ENCODE measurements at places on chromosomes 6 and 20.
A peak's percentile ranks its signal among the peaks of the same experiment; 100 is the strongest.

GRCh38 chr6:34638834-34639736 lies 57.5 kb downstream of the ILRUN start:
- DNase-seq = no peak

DNA sequence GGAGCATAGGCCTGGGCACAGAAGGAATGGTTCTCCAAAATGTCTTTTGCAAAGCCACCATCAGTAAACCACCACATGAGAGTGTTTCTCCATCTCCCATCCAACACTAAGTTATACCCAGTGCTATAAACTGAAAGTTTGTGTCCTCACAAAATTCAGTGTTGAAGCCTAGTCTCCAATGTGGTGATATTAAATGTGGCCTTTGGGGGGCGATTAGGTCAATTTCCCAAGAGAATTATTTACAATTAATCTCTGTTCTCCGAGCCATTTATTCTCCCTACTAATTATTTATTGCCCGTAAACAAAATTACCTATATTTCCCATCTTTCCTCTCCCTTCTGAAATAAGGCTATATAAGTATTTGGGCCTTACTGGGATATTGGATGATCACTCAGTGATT lies 26.1 kb downstream of the OR2B2 start:
- no peak for DNase-seq

DNA sequence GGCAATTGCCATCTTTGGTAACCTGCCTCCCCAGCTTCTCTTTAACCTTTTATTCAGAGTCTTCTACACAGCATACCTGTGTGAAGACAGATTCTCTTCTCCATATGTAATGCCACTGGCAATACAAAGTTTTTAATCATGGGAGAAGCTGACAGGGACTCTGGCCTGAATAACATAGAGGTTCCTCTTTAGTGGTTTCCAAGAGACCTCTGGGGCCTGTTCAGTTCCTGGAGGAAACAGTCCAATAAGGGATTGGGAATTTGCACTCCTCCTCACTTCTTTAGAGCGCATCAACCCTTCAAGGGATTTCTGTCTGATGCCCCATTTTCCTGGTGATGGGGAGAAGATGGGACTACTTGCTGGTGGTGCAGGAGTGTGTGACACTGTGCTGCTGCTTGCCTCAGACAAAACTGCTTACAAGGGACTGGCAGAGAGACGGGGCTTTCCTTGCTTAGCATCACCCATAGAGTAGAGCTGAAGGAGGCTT lies 1.4 kb downstream of the RIMS1 start:
- DNase-seq = no peak

DNA sequence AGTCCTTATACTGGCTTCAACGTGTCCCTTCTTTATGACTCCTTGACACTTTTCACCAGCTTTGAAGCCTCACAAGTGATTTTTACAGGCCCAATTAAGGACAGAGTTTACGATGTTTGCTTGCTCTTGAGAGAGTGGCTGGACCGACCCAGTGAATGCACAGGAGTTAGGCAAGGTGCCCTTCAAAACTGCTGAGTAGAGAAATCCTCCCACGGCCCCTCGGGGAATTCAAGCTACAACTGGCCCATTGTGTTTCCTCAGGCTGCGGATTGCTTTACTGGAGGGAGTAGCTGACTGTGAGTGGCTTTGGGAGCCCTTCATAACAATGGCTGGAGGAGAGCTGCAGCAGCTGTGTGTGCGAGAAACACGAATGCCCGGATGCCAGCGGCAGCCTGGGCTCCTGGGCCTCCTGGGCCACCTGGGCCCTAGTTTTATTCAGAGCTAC lies 50.0 kb downstream of the SGK1 start:
- DNase-seq = no peak

DNA sequence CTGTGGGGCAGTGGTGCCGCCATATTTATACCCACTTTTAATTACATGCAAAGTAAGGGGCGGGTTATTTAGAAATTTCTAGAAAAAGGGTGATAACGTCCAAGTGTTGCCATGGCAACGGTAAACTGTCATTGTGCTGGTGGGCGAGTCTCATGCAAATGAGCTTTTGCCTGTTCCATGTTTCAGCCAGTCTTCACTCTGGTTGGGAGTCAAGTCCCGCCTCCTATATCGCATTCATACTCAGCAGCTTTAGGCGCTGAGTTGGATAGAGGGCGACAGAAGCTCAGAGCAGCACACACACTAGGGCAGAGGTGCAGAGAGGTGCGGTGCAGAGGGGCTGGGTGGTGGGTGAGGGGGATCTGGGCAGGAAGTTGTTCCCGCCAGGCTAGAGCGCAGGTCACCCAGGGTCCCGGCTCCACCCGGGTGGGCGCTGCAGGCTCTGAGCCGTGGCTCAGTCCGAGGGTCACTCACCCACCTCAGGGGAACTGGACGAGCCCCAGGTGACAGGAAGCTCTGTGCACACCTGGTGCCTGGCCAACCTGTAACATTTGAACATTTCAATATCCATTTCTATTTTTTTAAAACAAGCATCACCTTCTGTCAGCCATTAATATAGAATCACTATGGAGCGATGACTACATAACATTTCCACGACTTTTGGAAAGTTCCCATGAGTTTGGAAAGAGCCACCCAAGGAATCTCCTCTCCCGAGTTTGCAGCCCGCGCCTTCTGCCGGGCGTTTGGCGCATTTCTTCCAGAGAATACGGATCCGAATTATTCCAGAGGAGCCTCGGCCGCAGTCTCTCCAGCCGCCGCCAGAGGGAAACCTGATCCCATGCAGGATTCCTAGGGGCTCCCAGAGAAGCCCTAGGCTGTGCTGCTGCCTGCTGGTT lies 89.1 kb upstream of the PHACTR3 start:
- no peak for DNase-seq

DNA sequence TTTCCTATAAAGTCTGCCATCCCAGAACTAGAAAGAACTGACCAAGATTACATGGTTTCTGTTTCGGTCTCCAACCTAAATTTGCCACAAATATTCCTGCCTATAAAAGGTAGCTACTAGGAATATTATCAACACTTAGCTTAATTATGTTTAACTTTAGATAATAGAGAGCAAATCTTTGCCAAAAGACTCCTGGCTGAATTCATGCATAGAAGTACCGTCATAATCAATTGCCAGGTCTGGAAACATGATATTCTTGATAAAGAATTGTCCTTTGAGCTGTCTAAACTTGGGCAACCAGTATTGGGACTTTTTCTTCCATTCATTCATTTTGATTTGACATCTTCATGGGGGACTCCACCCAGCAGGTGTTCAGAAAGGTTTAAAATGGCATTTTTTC lies 22.4 kb downstream of the CALHM6 start:
- no peak for DNase-seq

DNA sequence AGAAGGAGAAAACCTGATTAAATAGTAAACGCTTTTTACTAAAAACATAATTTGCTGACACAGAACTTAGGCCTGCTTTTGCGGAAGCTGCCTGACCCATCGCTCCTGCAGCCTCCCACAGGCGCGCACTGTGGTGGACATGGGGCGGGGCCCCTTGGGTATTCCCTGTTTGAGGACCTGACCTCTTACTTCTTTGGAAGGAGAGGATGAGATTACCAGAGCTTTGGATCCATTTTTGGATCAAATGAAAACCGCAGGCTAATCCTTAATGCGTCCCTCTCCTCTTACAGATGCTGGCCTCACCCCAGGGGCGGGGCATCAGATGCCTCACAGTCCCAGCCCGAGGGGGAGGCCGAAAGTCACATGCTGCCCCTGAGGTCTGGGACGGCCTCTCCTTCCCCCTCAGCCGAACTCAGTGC lies 151.0 kb downstream of the SCML4 start:
- DNase-seq = no peak

GRCh38 chr6:692356-692851 lies 535 bp downstream of the EXOC2 start:
- DNase-seq = peak; percentile 71

GRCh38 chr6:98834060-98835031 lies at the start of gene POU3F2:
TSS of gene POU3F2 (plus strand) at chr6:98834574. CDS start at chr6:98834874, 300 bp downstream.
- peak; percentile 59 for DNase-seq

DNA sequence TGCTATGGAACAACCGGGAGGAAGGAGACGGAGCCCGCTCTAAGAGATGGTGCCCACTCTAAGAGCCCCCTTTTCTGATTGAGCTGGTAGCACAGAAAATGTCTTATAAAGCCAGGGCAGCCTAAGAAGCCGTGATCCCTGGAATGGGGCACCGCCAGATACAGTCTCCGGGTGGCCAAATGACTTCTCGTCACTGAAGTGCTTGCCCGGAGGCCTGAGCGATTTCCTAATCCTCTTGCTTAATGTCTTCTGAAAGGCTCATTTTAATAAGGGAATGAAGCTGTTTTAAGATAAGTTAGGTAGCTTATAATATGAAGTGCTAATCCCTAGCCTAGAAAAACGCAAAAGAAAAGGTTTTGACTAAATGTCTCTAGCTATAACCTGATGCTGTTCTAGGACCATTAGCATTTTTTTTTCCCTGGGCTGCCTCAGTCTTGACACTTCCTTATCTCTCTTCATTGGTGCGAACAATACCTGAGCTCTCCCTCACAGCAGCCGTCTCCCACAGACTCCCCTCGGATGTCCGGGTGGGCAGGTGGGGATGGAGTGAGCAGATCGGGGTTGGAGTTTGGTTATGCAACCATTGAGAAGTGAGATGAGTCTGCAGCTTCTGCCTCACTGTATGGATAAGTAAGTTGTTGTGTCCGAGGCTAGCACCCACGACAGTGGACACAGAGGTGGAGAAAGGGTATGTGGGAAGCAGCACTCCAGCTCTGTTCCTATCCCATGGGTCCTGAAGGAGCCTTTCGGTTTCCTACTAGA lies 559.4 kb upstream of the AGPAT4 start:
- DNase-seq = no peak

DNA sequence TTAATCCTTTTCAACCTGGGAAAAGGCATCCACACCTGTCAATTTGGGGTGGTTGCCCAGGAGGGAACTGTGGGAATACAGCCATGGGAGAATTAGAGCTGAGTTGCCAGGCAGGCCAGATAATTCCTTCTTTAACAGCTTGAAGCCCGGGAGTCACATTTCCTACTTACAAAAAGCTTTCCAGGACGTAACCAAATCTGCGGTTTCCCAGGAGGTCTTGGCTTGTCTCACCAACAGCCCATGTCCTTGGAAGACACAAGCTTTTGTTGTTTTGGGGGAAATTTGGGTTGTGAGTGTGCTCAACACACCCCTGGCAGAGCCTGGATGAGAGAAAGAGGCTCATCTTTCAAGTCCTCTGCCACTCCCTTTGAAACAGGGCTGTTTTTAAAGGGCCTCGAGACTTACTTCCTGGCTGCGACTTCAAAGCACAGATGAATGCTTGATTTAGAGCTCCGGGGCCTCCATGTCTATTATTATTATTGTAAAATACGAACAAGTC lies 465.9 kb upstream of the BTBD3 start:
- DNase-seq = no peak

DNA sequence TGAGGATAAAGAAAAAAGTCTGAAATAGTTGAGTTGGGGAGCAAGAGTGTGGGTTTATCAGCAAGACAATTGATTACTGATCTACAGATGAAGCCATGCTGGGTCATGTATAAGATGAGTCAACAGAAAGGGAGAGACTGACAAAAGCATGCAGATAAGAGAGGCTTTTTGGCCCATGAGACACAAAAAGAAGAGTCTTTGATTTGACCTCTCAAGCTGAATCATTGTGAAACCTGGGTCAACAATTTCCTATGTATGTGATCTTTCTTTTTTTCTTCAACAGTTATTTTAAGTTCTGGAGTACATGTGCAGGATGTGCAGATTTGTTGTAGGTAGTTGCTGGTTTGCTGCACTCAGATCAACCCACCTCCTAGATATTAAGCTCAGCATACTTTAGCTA lies 15.9 kb downstream of the RIMS1 start:
- DNase-seq = no peak

- DNase-seq = no peak
These were observed 207.4 kb upstream of the LRFN2 start for GRCh38 chr6:40794586-40794985.

DNA sequence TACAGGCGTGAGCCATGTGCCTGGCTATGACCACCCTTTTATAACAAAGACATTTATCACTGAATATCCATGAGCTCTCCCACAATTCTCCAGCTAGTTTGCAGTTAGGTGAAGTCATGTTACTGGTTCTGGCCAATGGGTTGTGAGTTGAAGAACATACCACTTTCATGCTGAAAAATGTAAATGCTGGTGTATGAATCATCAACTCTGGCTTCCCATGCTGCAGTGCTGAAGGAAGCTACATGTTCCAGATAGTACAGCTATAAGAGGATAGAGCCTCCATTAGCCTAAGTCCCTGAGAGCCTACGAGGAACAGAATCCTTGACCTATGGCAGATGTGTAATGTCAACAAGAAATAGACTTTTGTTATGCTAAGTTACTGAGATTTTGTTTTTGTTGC lies 180.4 kb downstream of the BTBD9 start:
- DNase-seq = no peak

DNA sequence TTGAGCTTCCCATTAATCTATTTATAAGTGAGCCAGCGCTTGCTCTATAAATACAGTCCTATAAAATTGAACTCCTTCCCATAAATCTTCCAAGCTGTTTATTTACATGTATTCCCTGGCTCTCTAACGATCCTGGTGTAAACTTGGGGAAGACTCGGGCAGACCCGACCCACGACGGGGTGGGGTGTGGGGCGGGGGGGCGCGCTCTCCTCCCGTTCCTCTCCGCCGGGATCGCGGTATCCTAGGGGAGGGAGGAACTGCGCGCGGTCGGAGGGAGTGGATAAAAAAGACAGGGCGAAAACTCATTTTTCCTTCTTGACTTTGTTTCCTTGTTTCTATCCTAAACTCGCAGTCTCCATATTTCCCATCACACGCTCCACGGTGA lies 31.1 kb downstream of the TFAP2B start:
- no peak for DNase-seq

- DNase-seq = peak; percentile 60
These were observed 11.5 kb downstream of the PMEPA1 start for GRCh38 chr20:57698116-57698866.

DNA sequence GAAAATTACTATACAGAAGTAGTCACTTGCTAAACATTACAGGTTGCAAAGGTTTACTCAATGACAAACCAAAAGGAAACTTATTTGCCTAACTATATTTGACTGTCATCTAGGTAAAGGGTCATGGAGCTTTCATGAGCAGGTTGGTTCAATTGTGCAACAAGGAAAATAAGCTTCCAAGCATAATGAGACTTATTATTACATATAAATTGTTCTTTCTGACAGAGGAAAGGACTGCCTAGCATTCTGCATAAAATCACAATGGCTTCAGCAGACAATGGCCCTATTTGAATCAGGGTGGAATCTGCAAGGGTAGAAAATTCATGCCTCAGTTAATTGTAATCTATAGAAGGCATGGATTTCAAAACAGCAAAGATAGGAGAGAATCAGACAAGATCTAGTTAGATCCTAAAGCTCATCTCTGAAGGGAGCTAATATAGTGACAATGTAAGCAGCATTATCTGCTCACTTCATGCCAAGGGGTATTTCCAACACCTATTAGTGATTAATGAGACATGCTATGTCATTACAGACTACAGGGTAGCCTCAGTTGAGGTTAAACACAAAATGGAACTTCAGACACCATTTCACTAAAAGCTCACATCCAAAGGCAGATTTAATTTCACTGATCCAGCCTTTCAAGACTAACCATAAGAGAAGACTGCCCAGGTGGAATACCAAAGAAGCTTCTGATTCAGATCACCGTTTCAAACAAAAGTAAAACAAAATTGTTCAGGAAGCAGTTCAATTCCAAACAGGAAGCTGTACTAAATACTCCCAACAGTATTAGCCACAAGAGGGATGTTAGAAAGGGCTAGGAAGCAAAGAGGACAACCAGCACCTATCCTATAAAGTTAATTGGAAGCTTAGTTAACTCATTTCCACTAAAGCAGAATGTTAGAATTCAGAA lies 8.5 kb downstream of the STAU1 start:
- DNase-seq = no peak
